ENCODE measurements at places on chromosomes 12 and 14. TPM values are rescaled to one million over a fixed set of nuclear protein-coding genes. Genes with fewer than 3 reads are reported as not detected.

SRGAP1 gene
- 14.5 TPM for total RNA-seq

GRCh38 chr12:30427555-30427954, 268.1 kb downstream of the IPO8 start:
- DNase-seq = no peak

KRT74 gene
- total RNA-seq = not detected

DNA sequence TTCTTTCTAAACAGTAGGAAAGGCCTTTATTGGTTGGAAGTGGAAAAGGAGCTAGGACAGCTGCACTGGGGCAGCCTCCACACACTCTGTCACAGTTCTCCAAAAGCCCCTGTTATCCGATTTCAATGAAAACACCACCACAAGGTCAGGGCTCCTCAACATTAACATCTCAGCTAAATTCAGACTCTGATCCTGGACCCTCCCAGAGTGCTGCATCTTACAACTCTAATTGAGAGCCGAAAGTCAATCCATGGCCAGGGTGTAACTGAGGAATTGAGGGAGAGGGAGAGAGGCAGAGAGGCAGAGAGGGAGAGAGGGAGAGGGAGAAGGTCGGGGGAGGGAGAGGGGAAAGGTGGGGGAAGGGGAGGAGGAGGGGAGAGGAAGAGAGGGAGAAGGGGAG, 32.1 kb downstream of the DICER1 start:
- DNase-seq = no peak

DNA sequence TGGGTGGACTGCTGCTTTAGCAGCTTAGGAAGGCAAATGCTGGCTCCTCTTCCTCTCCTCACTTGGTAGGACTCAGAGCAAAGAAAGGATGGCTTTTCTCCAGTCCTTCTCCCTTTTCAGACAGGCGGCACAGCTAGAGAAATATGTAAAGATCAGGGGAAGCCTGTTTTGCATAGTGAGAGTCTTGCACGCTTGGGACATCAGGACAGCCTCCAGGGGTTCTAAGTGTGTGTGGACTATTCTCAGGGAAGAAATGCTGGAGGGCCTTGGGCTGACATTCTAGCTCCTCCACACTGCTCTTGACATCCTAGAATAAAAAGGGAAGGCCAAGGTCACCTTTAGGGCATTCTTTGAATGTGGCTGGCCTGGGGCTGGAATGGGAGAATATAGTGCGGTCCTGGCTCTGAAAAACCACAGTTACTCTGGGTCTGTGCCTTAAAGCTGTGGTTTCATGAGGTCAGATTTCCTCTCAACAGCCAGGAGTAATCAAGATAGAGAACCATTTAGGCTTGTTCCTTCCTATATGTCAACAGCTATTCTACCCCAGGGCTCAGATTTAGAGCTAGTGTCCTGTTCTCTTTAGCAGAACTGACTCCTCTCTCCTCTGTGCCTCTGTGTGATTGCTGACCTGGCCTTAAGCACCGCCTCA, 24.3 kb downstream of the CMA1 start:
- DNase-seq = peak; percentile 31

GRCh38 chr14:92217936-92218335, 96.2 kb downstream of the CPSF2 start:
- peak; percentile 18 for DNase-seq

DNA sequence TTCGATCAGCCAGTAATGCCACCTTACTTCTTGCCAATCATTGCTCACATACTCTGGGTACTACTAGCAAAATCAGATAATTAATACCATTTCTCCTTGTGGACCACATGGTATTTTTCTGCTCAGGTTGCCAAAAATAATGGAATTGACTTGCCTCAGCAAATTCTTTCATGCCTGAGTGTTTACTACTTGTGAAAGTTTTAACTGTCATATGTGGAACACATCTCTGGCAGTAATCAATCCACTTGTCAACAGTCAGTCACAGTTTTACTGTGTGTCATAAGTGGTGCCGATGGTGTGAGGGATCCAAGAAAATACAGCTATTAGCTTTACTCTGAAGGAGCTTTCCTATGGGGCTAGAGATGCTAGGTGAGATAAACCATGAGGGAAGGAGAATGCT, 55.3 kb upstream of the ATF1 start:
- no peak for DNase-seq

MYO1H gene
- total RNA-seq = not detected

GRCh38 chr12:93883436-93884154, 206.4 kb downstream of the CRADD start:
- DNase-seq = peak; percentile 51

Measured in fibroblast of villous mesenchyme (primary cell).